NCI-H1092 (cell line): ENCODE measurements at places on chromosomes 13 and 19.

GRCh38 chr13:48954081-48954480, 21.6 kb upstream of the FNDC3A start:
- DNase-seq, result no peak

GRCh38 chr13:91401920-91402319, 3.5 kb downstream of the GPC5 start:
- no peak for DNase-seq

GRCh38 chr13:22235950-22236290, 565.0 kb downstream of the FGF9 start:
- DNase-seq, result no peak

DNA sequence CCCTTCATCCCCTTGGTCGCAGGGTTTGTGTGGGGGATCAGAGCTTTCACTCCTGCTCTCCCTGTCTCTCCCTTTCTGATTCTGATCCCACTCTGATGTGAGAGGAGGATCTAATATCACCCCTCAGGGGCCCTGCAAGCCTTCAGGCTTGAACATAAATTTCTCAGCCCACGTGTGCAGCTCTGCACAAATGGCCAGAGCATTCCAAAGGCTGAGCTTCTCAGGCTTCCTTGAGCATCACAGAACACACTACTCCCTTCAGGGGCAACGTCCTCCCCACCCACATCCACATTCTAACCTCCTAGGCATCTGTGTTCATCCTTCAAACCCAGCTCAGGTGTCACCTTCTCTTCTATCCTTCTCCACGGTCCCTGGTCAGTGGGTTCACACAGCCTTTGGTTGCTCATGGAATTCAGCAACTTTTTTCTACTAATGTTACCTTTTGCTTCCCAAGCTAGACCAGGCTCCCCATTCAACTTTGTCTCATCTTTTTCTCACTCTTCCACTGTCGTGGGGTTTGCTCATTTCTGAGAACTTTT, 24.4 kb upstream of the DOCK9 start:
- DNase-seq, result no peak

DNA sequence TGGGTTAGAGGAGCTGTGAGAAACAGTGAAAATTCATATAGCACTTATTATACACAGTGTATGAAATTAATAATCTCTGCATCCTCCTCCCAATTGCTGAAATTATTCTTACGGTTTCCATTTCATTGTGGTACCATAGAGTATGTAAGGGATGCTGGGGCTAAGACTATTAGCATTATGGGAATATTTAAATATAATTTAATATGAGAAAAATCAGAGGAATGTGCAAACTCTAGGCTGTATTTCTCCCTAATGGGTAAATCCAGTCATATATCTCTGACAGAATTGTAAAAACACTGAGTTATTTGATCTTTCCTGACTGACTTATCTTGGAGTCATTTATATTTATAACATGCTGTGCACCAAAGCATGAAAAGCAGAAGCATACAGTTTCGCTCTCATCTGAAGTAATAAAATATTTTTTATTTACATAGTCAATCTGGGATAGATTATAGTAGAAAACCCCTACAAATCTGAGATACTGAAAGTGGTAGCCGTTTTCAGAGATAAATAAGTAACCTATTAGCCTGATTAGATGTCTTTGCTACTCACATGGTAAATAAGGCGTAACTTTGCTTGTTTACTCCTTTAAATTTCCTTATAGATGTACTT, 34.9 kb downstream of the LRCH1 start:
- DNase-seq, result no peak

DNA sequence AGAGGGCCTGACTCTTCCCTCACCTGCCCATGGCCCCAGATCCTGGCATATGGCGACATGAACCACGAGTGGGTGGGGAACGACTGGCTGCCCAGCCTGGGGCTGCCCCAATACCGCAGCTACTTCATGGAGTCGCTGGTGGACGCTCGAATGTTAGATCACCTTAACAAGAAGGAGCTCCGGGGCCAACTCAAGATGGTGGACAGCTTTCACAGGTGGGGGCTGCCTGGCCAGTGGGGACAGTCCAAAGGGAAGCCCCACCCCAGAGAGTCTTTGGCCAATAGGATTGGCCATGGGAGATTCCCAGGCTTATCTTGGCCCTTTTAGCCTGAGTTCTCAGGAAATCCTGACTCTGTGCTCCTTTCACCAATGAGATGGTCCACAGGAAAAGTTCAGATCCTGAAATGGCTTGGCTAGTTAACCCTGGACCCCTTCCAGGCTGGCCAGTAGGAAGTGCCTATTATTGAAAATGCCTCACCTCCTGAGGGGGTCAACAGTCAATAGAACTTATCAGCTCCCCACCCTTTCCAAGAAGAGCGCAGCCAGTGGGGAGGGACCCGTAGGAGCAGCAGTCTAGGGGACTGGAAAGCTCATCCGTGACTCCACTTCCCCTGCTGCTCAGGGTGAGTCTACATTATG, 7.0 kb downstream of the HRC start:
- no peak for DNase-seq

DNA sequence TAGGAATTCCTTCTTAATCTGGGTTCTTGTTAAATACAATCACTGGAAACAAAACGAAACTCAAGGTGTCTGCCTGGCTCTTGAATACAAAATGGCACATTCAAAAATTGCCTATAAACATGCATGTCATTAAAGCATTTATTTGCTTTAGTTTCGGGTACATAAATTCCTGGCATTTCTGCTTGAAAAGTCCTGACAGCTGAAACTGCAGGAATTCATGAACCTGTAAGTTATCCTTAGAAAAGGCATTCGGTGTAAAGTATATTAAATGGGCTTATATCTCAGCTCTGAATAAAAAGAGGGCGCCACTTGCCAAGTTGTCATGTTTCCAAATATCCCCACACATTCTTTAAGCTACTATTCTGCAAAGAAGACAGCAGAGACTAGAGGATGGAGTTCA, 32.9 kb downstream of the RXFP2 start:
- no peak for DNase-seq

GRCh38 chr19:38411041-38411712, 8.3 kb downstream of the FAM98C start:
- no peak for DNase-seq

- no peak for DNase-seq
Observed at GRCh38 chr13:109858319-109858718, 71.9 kb upstream of the IRS2 start.

DNA sequence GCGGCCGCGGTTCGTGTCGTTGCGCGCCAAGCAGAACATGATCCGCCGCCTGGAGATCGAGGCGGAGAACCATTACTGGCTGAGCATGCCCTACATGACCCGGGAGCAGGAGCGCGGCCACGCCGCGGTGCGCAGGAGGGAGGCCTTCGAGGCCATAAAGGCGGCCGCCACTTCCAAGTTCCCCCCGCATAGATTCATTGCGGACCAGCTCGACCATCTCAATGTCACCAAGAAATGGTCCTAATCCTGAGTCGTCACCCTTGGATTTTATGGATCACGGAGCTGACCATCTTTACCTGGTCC, 475 bp downstream of the MRPL57 start:
- DNase-seq, result no peak

DNA sequence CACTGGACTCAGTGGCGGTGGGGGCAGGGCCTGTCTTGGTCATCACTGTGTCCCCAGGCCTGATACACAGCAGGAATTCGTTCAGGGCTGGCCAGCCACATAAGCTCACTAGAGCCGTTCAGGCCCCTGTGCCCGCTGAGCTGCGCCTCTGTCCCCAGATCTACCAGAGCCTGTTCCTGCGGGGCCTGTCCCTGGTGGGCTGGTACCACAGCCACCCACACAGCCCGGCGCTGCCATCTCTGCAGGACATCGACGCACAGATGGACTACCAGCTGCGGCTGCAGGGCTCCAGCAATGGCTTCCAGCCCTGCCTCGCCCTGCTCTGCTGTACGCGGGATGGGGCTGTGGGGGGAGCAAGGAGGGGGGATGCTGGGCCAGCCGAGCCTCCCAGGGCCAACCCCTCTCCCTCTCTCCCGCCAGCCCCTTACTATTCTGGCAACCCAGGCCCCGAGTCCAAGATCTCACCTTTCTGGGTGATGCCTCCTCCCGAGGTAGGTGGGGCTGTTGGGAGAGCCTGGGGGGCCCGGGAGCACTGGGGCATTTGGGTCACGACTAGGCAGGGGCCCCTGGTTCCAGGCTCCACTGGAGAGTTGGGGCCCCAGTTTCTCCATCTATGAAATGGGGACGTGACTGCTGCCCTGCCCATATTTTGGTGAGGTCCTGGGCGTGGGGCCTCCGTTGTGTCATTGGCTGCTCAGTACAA, 13.9 kb downstream of the MPND start:
- DNase-seq, result no peak

GRCh38 chr13:73765651-73766384, 368.4 kb downstream of the KLF12 start:
- DNase-seq, result peak; percentile 99

DNA sequence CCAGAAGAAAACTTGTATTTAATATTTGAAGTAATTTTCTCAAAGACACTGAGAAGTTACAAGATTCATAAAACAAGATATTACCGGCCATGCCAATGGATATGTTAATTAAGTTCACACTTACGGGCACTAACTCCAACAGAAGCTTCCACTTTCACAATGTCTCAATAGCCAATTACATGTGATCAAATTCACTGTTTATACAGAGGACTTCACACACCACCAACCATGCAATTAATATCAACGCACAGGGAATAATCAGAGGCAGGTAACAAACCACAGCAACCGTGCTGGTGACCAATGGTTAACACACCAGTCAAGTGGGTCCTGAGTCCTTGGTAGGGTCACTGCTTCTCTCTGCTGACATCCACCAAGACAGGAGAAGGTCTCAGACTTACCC, 5.9 kb upstream of the ACOD1 start:
- no peak for DNase-seq

GRCh38 chr13:101970341-101970740, 431.5 kb downstream of the FGF14 start:
- DNase-seq, result no peak
